GM19239 (cell line): ENCODE measurements at places on chromosomes 4 and X.

DNA sequence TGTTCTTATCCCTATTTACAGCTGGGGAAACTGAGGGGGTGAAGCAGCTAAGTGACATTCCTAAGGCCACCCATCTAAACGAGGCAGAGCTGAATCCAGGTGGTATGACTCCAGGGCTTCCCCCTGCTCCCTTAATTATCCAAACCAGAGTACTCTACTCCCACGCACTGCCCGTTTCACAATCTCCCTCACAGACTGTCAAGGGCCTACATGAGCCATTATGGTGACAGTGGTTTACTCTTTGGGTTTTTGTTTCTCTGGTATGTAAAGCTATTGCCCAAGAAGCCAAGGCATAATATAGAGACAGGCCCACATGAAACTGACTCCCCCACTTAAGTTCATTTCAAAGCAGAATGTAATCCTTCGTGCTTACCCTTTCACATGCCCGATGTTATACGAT, 95.1 kb downstream of the NHS start:
- no peak for DNase-seq

- DNase-seq = no peak
Measured at GRCh38 chrX:139932073-139932900, 566 bp downstream of the ATP11C start.

DNA sequence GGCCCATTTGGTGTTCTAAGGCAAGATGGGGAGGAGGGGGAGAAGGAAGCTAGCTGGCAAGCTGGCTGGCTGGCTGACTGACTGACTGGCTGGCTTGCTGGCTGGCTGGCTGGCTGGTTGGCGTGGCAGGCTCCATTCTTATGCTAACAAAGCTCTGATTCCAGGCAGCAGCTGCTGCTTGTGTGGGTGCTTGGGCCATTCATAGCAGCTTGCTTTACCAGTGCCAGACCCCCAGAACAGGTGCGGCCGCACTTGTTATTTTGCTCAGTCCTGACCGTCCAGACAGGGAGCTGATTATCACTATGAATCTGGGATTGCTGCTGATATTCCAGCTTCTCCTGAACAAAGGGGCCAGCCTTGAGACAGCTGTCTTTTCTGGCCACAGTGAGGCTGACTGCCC, 131.2 kb upstream of the PAK3 start:
- DNase-seq = no peak

GRCh38 chr4:130422261-130422660, 1326.3 kb downstream of the C4orf33 start:
- DNase-seq = no peak

DNA sequence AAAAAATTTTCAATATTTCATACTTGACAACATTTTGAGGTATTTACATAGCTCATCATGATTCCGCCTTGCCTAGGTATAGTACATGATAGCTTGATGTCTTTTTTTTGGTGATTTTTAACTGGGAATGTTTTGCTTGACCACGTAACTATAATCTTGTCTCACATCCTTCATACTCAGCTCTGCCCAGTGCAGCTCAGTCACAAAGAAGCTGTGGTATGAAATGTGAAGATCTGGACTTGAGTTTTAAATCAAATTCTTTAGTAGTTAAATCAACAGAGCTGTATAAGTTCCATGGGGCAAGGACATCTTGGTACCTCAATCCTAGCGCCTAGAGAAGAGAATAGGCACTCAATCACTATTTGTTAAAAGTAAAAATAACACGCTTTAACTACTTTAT, 276.3 kb upstream of the DKK2 start:
- no peak for DNase-seq

DNA sequence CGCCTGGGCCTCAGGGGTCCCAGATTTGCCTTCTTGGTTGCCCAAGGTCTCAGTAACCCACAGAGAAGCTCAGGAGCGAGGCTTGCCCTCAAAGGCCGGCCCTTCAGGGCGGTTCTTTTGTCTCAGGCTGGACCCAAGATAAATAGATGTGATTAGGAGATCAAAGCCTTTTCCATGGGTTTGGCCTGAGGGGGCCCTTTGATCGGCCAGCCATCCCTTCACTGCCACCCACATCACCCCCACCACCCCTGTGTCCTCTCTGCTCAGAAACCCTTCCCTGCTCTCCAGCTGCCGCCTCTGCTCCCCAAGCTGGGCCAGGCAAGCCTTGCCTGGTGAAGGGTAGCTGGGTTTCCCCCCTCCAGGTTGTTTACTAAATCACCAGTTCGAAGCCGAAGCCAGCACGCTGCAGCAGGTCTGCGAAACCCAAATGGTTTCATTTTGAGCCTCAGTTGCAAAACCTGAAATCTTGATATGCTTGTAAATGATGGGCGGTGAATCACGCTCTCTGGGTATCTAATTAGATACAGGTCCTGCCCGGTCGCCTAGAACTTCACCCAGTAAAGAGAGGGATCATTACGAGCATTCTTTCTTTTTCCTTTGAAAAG, 202.6 kb upstream of the BCOR start:
- no peak for DNase-seq

- DNase-seq = no peak
Measured at GRCh38 chr4:103802766-103803165, 83.0 kb upstream of the TACR3 start.

DNA sequence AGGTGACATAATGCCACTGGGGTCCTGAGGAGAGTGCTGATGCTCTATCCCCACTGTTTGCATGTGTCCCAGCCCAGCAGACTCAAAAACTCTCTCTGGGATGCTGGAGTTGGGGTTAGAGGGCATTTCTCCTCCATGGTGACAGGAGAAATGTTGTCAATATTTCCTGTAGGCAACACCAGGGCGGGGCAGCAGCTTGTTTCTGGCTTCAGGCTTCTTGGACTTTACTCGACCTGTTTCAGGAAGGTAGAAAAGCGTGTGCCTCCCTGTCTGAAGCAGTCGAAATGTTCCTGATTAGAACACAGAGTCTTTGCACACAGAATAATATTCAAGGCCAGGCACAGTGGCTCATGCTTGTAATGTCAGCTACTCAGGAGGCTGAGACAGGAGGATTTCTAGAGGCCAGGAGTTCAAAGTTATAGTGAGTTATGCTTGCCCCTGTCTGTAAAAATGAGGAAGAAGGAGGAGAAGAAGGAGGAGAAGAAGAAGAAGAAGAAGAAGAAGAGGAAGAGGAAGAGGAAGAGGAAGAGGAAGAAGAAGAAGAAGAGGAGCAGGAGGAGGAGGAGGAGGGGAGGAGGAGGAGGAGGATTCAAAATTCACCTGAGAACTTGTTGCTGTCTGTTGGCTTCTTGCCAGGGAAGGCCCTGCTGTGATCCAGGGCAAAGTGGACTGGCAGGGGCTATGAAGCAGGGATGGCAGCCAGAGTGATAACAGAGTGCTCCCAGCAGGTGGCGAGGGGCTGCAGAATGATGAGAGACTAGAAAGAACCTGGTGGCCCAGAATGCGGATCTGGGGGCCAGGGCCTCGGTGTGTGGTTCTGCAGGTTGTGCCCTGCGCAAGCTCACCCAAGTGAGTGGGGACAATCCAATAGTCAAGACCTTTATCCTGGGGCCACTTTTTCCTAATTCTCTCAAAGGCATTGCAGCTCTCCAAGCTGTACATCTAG, 82.9 kb downstream of the RTL5 start:
- no peak for DNase-seq

DNA sequence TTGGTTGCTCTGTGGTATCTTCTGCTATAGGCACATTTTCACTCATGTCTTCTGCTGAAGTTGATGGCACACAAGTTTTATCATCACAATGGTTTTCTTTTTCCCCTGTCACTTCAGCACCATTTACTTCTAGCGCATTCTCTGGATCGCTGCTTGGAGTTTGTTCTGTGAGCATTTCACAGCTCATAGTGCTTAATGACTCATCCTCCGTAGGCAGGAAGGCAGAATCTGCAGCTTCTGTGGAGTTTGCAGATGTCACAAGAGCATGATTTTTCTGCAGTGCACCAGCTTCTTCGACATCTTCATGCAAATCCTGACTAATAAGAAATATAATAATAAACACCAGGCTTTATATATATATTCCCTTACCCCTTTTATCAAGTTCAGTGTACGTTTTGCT, 83.6 kb downstream of the CHM start:
- no peak for DNase-seq

- DNase-seq = no peak
Measured at GRCh38 chrX:46308110-46308509, 237.1 kb downstream of the ZNF674 start.

DNA sequence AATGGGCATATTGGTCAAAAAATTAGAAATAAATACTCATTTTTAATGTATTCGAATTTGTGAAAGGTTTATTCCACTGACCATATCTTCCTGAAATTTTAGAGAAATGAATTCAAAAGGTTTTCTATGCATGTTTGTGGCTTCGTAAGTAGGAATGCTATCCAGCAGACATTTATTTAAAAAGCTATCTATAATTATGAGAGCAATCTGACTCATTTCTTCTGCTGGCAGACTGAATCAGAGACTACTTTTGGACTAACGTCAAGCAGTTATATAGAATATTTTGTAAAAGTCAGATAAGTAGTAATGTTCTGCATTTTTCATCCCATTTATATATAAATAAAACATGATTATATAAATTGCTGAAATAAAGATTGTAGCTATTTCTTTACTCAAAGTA, 125.0 kb downstream of the SPCS3 start:
- DNase-seq = no peak

GRCh38 chr4:179328627-179329026, 1886.4 kb upstream of the AGA start:
- DNase-seq = no peak

GRCh38 chrX:137052643-137053235, 18.9 kb upstream of the GPR101 start:
- no peak for DNase-seq

GRCh38 chr4:2365054-2365912, 53.2 kb downstream of the ZFYVE28 start:
- no peak for DNase-seq

GRCh38 chr4:117224256-117224655, 138.9 kb upstream of the TRAM1L1 start:
- DNase-seq = no peak

- no peak for DNase-seq
Measured at GRCh38 chr4:163595580-163595979, 101.1 kb downstream of the TMA16 start.

DNA sequence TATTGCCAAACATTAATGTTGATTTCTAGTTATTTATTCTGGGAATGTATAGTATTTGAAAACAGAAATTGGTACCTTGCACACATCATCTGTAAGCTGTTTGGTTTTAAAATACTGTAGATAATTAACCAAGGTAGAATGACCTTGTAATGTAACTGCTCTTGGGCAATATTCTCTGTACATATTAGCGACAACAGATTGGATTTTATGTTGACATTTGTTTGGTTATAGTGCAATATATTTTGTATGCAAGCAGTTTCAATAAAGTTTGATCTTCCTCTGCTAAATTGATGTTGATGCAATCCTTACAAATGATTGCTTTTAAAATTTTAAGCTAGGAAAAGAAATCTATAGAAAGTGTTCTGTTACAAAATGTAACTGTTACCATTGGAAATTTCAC, 30.8 kb upstream of the FMR1NB start:
- no peak for DNase-seq

GRCh38 chrX:118493016-118493415, 2.6 kb upstream of the DOCK11 start:
- DNase-seq = no peak

DNA sequence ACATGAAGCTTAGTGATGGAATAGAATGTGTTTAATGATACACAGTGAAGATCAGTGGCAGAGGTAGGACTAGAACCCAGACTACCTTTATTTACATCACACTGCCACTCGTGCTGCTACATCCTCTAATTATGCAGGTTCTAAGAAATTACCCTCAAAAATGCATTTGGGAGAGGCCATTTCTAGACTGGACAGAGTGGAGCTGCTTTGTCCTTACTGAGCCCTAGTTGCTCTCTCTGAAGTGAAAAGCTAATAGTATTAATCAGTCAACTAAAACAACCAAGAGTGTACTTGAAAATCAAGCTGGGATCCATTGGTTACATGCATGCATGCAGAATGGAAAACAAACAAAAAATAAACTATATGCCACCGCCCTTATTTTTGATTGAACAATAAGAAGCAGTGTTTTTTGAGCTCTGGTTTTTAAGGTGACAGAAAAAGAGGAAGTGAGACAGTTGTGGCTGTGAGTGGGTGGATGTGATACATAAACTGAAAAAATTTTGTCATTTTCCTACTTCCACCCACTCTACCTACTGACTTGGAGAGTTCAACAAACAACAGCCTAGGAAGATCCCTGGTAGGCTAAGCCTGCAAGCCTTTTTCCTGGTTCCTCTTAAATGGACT, 6.8 kb upstream of the VSIG4 start:
- no peak for DNase-seq

- DNase-seq = no peak
Measured at GRCh38 chr4:54712206-54712605, 54.4 kb downstream of the KIT start.

GRCh38 chrX:70470850-70471289, 26.2 kb downstream of the DLG3 start:
- DNase-seq = no peak

- peak; percentile 4 for DNase-seq
Measured at GRCh38 chrX:76279007-76279406, 106.1 kb downstream of the PBDC1 start.

DNA sequence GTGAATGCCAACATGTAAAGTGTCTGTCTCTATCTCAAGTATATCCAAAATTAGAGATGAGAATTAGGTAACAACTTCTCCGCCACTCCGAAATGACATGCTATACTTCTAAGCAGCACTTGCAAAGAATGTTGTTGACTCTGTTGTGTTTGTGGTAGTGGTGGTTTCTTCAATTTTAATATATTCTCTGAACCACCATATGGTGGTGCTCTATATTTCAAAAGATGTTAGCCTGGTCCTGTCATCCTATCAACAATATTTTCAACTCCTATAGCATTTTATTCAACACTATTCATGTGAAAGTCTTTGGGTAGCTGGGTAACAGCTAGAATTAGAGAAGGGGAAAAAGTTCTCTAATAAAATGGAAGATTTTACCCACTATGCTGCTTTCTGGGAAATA, 1622.8 kb upstream of the IGFBP7 start:
- DNase-seq = no peak

GRCh38 chr4:137510557-137511265, 21.6 kb downstream of the PCDH18 start:
- DNase-seq = no peak

DNA sequence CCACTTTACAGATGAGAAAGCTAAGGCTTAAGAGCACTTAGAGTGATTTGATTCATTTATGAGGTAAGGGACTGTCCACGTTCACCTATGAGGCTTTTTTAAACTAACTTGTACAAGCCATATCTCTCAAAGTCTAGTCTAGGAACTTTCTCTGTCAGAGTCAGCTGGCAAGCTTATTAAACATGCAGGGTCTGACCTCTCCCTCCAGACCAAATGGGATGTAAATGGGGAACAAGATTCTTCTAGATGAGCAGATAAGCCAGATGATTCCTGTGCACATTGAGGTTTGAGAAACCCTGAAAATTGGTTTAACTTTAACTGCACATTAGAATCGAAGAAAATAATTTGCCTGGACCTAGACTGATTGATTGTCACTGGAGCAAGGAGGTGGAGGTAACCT, 160.0 kb upstream of the SPRY1 start:
- DNase-seq = no peak

- DNase-seq = no peak
Measured at GRCh38 chrX:50747471-50747900, 66.5 kb downstream of the SHROOM4 start.
